KBM-7 (cell line): ENCODE measurements at places on chromosomes 16 and 17.

DNA sequence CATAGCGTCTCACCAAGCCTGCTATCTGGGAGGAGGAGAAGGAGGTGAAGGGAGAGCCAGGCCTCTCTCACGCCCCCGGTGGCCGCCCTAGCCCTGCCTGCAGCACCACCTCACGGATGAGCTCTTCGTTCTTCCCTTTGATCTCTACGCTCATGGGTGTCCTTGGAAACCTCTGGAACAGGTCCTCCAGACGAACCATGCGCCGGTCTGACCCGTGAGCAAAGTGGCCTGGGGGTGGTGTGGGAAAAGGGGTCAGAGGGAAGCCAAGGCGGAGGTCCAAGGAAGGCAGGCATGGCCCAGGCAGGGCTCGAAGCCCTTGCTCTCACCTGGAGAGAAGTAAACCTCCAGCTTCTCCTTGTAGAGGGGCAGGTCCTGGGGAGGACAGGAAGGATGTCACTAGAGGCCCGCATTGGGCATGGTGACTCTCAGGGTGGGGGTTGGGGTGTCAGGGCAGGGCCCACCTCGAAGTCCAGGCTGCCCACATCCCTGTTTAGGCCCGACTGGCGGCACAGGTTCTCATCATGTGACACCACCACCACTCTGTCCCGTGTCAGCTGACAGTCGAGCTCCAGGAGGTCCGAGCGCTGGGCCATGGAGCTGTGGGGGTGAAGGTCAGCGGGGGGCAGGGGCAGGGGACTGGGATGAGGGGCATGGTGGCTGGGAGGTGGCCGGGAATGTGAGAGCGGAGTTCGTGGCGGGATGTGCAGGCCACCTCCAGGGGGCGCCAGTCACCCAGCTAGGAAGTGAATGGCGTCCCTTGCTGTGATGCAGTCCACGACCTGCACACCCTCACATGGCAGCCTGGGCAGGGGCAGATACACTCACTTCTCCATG is 923 bp downstream of the GDPD3 start:
- peak; percentile 45 for DNase-seq

DNA sequence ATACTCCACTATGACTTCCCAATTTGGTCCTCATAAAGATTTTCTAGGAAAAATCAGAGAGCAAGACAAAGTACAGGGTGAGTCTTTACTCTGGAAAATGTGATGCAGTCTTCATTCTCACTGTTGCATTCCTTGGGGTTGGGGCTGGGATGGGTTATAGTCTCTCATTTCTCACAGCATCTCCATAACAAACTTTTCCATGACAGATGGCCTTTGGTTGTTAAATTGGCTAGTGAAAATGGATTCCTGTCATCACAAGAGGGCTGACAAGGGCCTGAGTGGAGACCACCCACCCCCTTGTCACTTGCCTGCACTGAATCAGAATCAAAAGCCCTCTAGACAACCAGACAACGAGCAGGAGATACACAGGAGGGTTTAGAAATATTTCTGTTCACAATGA is 174.6 kb downstream of the AATF start:
- DNase-seq: no peak

- no peak for DNase-seq
Measured at GRCh38 chr16:89958596-89958995, 10.0 kb downstream of the DEF8 start.

GRCh38 chr16:81688182-81688581 is 90.9 kb upstream of the PLCG2 start:
- DNase-seq: no peak

DNA sequence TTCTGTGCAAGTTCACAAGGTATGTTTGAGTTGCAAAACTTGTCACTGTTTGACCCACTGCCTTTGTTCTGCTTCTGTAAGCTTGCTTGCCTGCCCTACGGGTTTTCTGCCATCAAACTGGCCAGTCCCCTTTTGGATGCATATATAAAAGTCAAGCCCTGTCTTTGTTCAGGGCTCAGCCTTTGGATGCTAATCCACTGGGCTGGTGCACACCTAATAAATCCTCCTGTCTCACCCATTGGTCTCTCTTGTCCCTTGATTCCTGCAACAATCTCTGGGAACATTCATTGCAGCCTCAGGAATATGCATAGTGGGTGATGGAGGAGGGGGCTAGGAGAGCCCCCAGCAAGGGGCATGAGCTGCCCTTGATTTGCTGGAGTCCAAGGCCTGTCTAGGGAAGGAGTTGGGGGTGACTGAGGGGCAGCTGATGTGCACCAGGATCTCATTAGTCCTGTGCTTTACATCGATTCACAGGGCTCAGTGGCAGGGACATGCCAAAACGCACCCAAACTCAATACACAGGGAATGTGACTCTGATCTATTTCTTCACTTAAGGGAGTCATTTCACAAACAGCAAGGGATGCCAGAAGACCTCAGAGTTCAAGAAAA is 225.4 kb upstream of the NLRP1 start:
- DNase-seq: no peak

- DNase-seq: no peak
Measured at GRCh38 chr16:29650771-29651170, 12.3 kb upstream of the SPN start.

GRCh38 chr17:81912441-81913309 is 1.5 kb upstream of the PCYT2 start:
- no peak for DNase-seq

GRCh38 chr17:3974138-3974687 is 10.0 kb upstream of the ATP2A3 start:
- peak; percentile 85 for DNase-seq

DNA sequence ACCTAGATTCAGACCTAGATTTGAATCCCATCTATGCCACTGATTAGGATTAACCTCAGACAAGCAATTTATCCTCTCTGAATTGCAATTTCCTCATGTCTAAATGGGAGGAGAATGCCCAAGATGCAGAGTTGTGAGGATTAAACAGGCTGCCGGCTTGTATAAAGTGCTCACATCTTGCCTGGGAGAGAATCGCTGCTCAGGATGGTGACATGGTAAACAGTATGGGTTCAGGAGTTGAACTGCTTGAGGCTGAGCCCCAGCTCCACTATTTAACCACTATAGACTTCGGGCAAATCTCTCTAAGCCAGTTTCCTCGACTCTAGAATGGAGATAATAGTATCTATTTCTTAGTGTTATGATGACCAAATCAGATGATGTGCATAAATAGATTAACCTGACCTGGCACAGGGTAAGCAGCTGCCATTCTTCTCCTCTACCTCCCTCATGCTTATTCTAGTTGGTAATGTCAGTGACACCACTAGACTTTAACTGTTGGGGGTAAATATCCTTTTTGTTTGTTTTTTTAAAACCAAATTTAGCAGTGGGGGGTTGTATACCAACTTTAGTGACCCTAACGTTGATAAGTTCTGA is 732 bp upstream of the RPL27 start:
- no peak for DNase-seq

DNA sequence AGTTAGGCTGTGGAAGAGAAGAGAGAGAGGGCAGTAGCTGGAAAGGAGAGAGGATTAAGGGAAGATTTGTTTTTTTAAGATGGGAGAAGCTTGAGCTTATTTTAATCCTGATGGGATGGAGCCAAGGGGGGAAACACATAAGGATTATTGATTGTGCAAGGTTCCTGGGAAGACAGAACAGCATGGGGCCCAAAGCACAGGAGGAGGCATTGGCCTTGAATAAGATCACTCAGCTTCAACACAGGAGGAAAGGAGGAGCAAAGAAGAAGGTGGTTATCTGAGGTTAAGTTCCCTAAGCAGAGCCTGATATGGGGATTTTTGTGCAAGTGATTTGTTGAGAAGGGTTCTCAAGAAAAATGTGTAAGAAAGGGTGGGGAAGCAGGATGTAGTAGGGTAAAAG is 169.8 kb downstream of the ABCC12 start:
- no peak for DNase-seq

DNA sequence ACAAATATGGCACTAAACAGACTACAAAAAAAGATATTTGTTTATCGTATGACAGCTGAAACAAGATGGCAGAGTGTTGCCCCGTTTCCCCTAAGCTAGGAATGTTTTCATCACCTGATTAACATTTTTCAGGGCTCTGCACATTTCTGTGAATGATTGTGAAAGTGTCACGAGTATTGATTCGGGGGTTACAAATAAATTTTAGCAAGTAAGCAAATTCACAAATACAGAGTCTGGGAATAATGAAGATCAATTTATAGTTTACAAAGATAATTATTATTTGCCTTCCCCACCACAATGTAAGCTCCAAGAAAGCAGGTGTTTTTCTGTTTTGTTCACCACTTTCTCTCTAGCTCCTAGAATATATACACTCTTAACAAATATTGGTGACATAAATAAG is 361.2 kb upstream of the ERCC4 start:
- no peak for DNase-seq

GRCh38 chr16:69890892-69891282 is 60.2 kb upstream of the CLEC18A start:
- no peak for DNase-seq

DNA sequence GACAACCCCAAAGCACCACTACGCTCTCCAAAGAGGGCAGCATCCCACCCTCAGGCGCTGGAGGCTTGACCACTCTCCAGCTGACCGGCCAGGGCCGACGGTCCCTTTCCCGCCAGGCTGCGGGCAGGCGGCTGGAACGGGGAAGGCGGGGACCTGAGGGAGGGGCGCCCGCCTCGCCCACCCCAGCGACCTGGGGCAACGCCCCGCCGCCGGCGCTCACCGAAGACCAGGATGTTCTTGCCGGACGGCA is 431 bp downstream of the DYNC1LI2 start:
- no peak for DNase-seq

DNA sequence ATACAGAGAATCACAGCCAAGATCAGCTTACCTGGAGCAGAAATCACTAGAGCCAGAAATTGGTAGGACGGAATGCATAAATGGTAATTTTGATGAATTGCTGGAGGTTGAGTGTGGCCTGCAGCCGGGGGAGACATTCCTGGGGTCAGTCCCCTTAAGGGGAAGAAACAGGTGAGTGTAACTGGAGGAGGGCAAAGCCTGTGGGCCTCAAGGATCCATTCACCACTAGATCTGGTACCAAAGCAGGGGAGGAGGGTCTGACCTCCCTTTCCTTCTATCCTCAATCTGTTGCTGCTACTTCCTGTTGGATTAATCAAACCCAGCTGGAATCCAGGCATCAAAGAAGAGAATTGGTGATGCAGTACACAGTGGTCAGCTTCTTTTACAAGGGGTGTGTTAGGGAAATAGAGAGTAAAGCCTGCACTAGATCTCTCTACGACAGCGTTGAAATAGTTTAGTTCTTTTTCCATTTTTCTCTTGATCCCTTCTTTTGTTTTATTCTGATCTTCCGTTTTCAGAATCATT is 8.6 kb upstream of the ABCA9 start:
- DNase-seq: no peak

DNA sequence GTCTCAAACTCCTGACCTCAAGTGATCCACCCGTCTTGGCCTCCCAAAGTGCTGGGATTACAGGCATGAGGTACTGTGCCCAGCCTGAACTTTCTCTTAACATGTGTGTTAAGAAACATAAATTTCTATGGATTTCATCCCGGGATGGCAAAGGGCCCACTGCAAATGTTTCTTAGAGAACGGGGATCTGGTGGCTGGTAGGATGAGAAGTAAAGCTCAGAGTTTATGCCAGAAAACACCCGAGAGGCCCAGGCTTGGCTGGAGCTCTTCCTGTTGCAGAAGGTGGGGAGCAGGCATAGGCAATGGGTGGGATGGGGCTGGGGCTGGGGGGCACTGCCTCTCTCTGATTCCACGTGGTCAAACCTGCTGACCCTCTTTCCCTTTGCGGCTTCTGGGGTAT is 5.6 kb upstream of the CARHSP1 start:
- no peak for DNase-seq

DNA sequence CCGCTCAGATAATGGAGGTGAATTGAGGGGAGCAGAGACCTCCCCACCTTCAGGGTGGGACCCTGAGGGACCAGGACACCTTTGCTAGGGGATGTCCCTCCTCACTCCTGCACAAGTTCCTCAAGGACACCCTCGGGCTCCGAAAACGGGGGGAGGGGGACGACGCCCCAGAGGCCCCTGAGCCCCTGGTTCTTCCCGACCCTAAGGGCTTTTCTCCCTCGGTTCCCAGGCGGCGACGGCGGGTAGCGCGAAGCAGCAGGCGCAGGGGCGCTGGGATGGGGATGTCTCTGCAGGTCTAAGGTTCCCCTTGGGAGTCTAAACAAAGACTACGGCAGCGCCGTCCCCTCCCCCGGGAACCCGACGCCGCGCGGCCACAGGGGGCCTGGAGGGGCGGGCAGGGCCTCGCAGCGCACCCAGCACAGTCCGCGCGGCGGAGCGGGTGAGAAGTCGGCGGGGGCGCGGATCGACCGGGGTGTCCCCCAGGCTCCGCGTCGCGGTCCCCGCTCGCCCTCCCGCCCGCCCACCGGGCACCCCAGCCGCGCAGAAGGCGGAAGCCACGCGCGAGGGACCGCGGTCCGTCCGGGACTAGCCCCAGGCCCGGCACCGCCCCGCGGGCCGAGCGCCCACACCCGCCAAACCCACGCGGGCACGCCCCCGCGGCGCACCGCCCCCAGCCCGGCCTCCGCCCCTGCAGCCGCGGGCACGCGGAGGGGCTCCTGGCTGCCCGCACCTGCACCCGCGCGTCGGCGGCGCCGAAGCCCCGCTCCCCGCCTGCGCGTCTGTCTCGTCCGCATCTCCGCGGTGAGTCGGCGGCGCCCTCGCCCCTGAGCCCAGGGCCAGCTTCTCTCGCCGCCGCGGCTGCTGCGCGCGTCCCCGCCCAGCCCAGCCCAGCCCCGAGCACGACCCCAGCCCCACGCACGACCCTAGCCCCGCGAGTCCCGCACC is 36.7 kb upstream of the NDRG4 start:
- no peak for DNase-seq

GRCh38 chr17:50133769-50134099 is 3.8 kb upstream of the SAMD14 start:
- no peak for DNase-seq

DNA sequence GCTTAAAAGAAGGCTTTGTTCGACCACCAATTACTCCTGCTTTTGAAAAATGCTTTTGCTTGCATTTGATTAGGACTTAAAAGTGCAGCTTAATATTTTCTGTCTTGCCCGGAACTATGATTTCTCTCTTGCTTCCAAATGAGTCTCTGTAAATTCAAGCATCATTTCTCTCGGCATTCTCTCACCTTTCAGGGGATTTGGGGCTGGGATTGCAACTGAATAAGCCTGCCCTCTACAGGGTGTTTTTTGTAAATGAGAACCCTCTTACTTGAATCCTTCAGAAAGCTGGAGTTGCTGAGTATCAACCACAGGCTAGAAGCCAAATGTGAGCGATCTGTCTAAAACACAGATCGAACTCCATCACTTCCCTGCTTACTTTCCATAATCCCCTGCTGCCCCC is 234.6 kb downstream of the TMEM114 start:
- no peak for DNase-seq

- no peak for DNase-seq
Measured at GRCh38 chr17:71237903-71238538, 882.8 kb upstream of the SOX9 start.
